ENCODE measurements at places on chromosomes 16 and 17. TPM values are rescaled to one million over a fixed set of nuclear protein-coding genes. Genes with fewer than 3 reads are reported as not detected.
A peak's percentile ranks its signal among the peaks of the same experiment; 100 is the strongest.

DNA sequence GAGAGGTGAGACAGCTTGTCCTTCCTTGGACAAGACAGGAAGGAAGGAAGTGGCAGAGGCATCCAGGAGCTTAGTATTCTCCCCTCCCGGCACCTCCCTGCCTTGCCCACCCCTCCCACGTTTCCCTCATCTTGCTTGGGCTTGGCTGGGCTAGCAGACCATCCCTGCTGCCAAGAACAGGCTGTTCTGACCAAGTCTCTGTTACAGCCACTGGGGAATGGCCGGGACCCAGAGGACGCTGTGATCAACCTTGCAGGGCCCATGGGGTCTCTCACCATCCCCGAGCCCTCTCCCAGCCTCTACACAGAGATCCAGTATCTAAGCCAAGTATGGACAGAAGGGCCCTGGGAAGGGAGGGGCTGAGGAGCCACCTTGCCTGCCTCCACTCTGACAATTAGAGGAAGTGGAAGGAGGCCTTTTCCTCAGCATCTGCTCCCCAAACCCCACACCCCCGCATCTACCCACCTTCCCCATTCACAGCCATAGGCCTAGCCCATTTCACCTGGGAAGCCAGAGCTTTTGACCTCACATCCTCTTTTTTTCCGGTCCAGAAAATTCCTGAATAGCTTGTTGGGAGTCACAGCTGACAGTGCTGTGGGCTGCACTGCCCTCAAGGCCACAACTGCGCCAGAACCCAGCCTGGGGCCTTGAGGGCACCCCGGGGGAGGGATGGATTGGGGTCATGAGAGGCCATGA, 14.1 kb downstream of the CD300LG start:
- no peaks in the 10 kb centered on the region for H3K27me3 ChIP-seq
- H3K4me1 ChIP-seq = no peaks in the 10 kb centered on the region
- H3K27ac ChIP-seq = no peak overlapping the region
- no peak overlapping the region for H3K4me3 ChIP-seq
- H3K36me3 ChIP-seq = no peaks in the 10 kb centered on the region
- no peak for DNase-seq

The PERCC1 gene
- total RNA-seq = not detected

GRCh38 chr17:77887464-77888241, 70.8 kb upstream of the TNRC6C start:
- H3K27ac ChIP-seq = peak overlapping the region; percentile 92
- DNase-seq = peak; percentile 87
- H3K36me3 ChIP-seq = no peaks in the 10 kb centered on the region
- H3K4me3 ChIP-seq = peak overlapping the region; percentile 63

The SDF2 gene
- 26.7 TPM for total RNA-seq

- H3K36me3 ChIP-seq = no peaks in the 10 kb centered on the region
- H3K4me1 ChIP-seq = no peaks in the 10 kb centered on the region
- no peak for DNase-seq
- H3K27me3 ChIP-seq = no peaks in the 10 kb centered on the region
- H3K27ac ChIP-seq = no peak overlapping the region
Observed at GRCh38 chr17:4440021-4440420, 6.3 kb downstream of the SPNS3 start.

GRCh38 chr16:79726902-79727301, 126.4 kb upstream of the MAF start:
- no peak overlapping the region for H3K4me3 ChIP-seq
- no peaks in the 10 kb centered on the region for H3K36me3 ChIP-seq
- DNase-seq = no peak
- no peak overlapping the region for H3K27ac ChIP-seq
- H3K4me1 ChIP-seq = no peaks in the 10 kb centered on the region

- no peaks in the 10 kb centered on the region for H3K36me3 ChIP-seq
- peaks cover 16% of the 10 kb centered on the region for H3K4me1 ChIP-seq
- no peak overlapping the region for H3K4me3 ChIP-seq
- H3K27ac ChIP-seq = no peak overlapping the region
- DNase-seq = no peak
Observed at GRCh38 chr16:12753203-12754023, 50.3 kb downstream of the CPPED1 start.

- DNase-seq = no peak
- H3K4me1 ChIP-seq = peaks cover 19% of the 10 kb centered on the region
- H3K36me3 ChIP-seq = no peaks in the 10 kb centered on the region
- peak overlapping the region; percentile 80 for H3K27ac ChIP-seq
- peak overlapping the region; percentile 56 for H3K4me3 ChIP-seq
- no peaks in the 10 kb centered on the region for H3K27me3 ChIP-seq
Observed at GRCh38 chr16:3444032-3444388, 530 bp downstream of the NAA60 start.

- peak overlapping the region; percentile 69 for H3K27ac ChIP-seq
- H3K4me1 ChIP-seq = no peaks in the 10 kb centered on the region
- no peaks in the 10 kb centered on the region for H3K36me3 ChIP-seq
- no peak for DNase-seq
- H3K27me3 ChIP-seq = no peaks in the 10 kb centered on the region
Observed at GRCh38 chr17:491086-492021, 138.7 kb upstream of the RPH3AL start.

DNA sequence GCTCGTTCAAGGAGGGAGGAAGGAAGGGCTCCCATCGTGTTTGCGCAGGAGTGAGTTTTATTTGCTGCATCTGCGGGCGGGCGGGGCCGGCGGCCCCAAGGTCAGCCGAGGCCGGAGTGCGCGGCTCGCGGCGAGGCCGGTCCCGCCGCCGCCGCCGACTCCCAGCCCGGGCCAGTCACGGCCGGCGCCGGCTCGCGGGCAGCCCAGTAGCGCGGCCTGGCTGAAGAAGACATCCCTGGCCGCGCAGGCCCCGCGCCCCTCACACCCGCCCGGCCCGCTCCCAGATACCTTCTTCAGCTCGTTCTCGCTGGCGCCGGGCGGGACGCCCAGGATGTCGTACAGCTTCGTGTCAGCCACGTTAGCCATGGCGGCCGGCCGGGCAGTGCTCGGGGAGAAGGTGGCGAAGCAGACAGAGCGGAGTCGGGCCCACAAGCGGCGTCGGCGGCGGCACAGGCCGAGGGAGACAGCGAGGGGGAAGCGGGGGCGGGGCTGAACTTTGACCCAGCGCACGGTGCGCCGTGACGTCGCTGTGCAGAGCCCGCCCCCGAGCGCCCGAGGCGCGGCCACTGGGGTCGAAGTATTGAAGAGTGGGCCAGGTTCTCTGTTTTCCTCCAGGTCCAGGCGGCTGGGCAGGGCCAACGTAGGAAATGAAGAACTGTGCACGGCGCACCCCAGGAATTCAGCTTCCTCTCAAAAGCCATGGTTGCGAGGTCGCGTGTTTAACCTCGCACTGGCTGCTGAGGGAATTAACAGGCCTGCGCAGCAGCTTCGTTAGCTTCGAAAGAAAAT, at the start of gene DNAJA2:
TSS of gene DNAJA2 (minus strand) at position 468 of the 789 bp plus-strand sequence. CDS start at position 366, 102 bp downstream.
- H3K27me3 ChIP-seq = no peaks in the 10 kb centered on the region
- peak within 1 kb of the TSS; percentile 97 for H3K27ac ChIP-seq
- H3K4me3 ChIP-seq = peak within 1 kb of the TSS; percentile 94
- H3K36me3 ChIP-seq = no peaks in the 10 kb centered on the region

- no peak overlapping the region for H3K27ac ChIP-seq
- no peak for DNase-seq
- H3K27me3 ChIP-seq = no peaks in the 10 kb centered on the region
Observed at GRCh38 chr16:68707340-68708152, 29.5 kb upstream of the CDH1 start.

DNA sequence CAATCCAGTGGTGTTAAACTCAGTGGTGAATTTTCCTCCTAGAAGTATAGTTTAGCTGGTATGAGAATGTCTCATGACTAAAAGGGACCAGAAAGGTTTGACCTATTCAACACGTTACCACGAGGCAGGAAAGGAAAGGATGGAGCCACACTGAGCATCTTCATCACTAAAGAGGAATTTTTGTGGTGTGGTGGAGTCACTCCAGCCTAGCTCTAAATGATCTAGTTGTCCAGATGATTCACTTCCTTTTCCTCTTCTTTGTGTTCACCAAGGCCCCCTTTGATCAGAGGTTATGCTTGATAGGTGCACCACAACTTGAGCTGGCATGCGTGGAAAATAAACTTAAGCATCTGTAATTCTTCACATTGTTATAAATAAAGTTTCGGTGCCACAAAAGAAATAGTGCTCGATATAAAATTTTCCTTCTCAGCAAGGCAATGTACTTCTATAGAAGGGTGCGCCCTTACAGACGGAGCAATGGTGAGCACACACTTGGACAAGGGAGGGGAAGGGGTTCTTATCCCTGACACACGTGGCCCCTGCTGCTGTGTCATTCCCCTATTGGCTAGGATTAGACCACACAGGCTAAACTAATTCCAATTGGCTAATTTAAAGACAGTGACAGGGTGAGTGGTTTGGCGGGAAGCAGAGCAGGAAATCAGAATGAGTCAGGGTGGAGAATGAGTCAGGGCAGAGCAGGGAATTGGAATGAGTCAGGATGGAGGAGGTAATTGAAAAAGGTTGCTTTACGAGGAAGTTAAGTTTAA, 254.6 kb downstream of the HS3ST3A1 start:
- DNase-seq = no peak
- H3K4me1 ChIP-seq = no peaks in the 10 kb centered on the region

- no peak overlapping the region for H3K27ac ChIP-seq
- no peak overlapping the region for H3K4me3 ChIP-seq
Observed at GRCh38 chr17:76419576-76420260, 33.2 kb downstream of the UBE2O start.

The KRT20 gene
- total RNA-seq = not detected

The KRT39 gene
- not detected for total RNA-seq

DNA sequence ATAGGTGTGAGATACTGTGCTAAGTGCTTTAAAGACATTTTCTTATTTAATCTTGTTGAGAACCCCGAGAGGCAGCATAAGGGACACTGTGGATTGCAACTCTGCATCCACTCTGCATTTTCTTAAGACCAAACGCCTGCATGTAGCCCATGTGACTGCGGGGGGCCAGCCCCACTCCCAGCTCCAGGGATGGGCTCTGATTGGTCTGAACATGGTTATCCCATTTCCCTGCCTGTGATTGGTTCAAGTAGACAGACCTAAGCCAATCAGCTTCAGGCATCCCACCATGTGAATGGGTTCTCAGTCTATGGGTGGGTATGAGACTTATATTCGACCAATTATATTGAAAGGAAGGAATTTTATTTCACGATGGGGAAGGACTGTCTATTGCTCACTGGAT, 33.2 kb upstream of the USP7 start:
- DNase-seq = no peak
- H3K27ac ChIP-seq = no peak overlapping the region
- no peaks in the 10 kb centered on the region for H3K36me3 ChIP-seq
- H3K4me3 ChIP-seq = no peak overlapping the region
- H3K4me1 ChIP-seq = no peaks in the 10 kb centered on the region
- no peaks in the 10 kb centered on the region for H3K27me3 ChIP-seq

DNA sequence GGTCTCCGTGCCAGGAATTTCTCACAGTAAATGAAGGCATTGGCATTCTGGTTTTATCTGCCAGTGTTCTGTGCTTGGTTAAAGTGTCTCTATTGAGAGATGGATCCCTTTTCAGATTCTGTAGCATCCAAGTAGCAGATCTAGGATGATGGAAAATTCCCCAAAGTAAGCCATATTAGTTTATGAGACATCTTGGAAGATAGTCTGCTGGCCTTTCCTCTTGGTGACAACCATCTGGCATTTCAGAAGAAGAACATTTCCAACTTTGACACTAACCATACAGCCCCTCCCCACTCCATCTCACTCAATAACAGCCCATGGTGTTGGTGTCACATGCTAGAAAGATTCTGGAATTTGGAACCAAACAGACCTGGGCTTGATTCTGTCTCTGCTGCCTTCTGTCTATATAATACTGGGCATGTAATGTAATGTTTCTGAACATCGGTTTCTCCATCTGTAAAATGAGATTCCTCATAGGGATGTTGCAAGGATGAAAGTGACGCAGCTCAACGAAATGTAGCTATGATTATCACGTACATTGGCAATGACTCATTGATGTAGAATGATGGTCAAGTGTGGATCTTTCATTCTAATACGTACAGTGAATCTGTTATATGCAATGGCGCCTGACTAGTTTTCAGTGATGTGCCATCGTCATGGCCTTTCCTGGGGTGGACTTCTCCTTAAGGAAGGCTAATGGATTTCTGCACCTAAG, 32.6 kb upstream of the PIRT start:
- H3K4me1 ChIP-seq = no peaks in the 10 kb centered on the region
- H3K27ac ChIP-seq = no peak overlapping the region
- H3K27me3 ChIP-seq = no peaks in the 10 kb centered on the region
- no peaks in the 10 kb centered on the region for H3K36me3 ChIP-seq

DNA sequence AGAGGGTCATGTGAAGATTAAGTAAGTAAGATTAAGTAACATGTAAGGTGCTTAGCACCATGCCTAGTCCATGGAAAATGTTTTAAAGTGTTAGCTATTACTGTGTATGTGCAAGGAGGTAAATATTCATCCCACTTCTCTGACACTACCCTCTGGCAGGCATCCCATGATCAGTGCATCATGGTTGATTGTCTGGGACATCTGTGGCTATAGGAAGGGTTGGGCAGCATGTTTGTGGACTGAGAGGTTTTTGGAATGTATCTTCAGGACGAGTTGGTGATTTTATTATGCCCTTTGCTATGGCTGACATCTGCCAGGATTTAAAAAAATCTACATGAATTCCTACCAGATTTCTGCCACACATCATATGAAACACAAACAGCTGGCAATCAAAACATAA, 6.5 kb upstream of the TAOK1 start:
- H3K27me3 ChIP-seq = no peaks in the 10 kb centered on the region
- DNase-seq = no peak
- no peaks in the 10 kb centered on the region for H3K4me1 ChIP-seq

The ZNF174 gene
- total RNA-seq = 13.8 TPM

The CDH13 gene
- total RNA-seq = 4.6 TPM

GRCh38 chr17:48746916-48747444, 18.4 kb upstream of the HOXB13 start:
- no peaks in the 10 kb centered on the region for H3K36me3 ChIP-seq
- H3K27ac ChIP-seq = no peak overlapping the region
- peaks cover 100% of the 10 kb centered on the region for H3K27me3 ChIP-seq
- H3K4me1 ChIP-seq = peaks cover 15% of the 10 kb centered on the region
- H3K4me3 ChIP-seq = no peak overlapping the region

DNA sequence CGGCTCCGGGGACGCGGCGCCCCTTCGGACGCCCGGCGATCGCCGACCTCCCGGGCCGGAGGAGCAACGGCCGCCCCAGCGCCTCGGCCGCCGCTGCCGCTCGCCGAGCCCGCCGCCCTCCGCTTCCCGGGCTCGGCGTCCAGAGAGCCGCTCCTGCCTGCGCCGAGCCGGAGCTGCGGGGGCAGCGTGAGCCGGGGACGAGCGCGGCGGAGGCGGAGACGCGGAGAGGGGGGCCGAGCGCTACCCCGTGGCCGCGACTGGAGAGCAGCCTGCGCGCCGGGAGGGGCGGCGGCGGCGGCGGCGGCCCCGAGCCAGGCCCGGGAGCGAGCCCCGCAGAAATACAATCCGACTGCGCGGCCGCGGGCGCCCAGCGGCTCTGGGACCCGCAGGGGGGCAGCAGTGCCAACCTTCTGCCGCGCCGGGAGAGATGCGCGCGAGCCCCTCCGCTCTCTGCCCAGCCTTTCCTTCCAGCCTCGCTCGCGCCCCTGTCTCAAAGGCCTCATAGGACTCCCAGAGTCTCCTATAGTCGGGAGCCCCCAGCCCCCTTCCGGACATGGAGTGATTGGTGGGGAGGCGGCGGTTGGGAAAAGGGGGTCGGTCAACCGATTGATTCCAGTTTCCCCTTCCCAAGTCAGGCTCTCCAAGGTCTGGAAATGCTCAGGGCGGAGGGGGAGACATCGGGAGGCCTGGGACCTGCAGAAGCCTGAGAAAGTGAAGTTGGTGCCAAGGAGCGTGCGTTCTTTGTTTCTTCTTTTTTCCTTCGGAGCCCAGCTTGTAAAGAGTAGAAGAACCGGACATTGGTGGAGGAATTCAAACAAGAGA, 1.0 kb upstream of the SDK2 start:
- peaks cover 37% of the 10 kb centered on the region for H3K27me3 ChIP-seq
- H3K36me3 ChIP-seq = no peaks in the 10 kb centered on the region
- peak overlapping the region; percentile 65 for H3K4me3 ChIP-seq
- H3K4me1 ChIP-seq = peaks cover 27% of the 10 kb centered on the region
- peak overlapping the region; percentile 71 for H3K27ac ChIP-seq

The C16orf89 gene
- total RNA-seq = 12.2 TPM

The MLLT6 gene
- 141 TPM for total RNA-seq

Measured in tibial nerve (tissue), 4 donors.